ENCODE measurements at places on chromosomes 2 and 18.

DNA sequence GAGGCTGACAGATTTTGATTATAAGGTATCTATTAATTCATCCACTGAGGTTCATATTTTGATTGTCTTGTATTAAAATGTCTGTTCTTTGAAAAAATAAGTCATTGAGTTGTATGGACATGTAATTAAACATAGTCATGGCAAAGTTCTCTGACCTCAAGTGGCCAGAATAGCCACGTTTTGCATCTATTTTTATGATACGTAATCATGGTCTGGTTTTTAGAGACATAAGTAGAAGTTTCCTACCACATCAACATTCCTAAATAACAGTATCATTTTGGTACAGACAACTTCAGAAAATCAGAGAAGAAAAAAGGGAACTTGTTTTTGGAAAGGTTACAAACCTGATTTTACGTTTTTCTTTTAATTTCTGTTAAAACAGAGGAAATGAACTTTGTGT, 47.6 kb downstream of the COL5A2 start:
- DNase-seq, result no peak

DNA sequence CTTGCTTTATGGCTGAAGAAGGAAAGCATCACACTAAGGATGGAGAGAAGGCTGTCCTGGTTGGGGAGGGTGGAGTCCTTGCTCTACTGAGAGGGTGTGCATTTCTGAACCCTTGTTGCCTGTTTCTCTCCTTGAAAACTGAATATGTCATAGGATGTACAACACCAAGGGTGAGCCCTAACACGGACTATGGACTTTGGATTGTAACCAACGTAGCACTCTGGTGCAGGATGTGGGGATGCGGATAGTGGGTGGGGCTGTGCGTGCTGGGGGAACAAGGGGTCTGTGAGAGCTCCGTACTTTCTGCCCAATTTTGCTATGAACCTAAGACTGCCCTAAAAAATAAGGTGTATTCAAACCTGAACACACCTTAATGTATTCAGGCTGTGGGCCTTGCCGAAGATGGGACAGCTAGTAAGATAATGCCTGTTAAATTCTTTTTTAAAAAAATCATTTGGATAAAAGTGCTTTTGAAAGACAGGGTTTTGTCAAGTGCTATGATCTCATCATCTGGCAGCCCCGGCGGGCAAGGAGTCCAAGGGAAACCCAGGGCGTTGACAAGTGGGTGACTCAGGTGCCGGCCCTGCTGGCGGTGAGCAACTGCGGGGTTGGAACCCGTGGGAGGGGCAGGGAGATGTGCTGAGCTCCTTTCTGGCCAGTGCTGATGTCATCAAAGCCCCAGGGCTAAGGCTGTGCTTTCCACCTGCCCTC, 54.0 kb downstream of the GATA6 start:
- DNase-seq, result no peak

DNA sequence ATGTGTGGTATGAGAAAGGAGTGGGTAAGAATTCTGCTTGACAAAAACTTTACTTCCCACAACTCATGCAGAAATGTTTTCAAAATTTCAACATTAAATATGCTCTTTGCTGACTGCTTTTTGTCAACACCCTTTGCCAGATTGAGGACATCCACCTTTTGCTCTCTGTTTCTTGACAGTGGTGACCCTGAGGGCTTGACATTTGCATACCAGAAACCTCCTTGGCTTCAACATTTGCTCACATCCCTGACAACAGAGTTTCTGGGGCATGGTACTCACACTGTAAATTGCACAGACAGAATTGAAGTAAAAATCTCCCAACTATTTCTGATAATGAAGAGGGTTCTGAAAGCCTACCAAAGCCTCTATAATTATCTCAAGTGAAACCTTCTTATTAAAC, 95.7 kb downstream of the RND3 start:
- DNase-seq, result no peak

DNA sequence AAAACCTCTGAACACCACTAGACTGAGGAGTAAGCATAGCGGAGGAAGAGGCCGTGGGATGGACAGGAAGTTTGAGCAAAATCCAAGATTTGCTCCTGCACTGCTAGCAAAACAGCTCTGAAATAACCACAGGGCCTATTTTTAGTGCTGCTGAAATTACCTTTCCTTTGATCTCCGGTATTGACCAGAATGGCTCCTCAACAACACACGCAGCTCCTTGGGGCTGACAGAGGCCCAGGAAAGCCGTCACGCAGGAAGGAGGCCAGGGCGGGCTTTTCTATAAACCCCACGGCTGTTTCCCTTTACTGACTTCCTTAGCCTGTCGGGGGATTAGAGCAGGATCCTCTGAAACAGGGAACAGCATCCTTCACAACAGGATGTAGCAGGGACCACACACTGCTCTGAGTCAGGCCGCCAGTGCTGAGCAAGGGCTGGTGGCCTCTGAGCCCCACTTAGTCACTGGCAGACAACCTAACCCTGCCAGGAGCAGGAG, 80.8 kb upstream of the LCLAT1 start:
- peak; percentile 52 for DNase-seq

- no peak for DNase-seq
Observed at GRCh38 chr18:57234346-57234745, 87.5 kb downstream of the BOD1L2 start.

- DNase-seq, result peak; percentile 84
Observed at GRCh38 chr18:76982841-76983583, 149.6 kb downstream of the MBP start.

DNA sequence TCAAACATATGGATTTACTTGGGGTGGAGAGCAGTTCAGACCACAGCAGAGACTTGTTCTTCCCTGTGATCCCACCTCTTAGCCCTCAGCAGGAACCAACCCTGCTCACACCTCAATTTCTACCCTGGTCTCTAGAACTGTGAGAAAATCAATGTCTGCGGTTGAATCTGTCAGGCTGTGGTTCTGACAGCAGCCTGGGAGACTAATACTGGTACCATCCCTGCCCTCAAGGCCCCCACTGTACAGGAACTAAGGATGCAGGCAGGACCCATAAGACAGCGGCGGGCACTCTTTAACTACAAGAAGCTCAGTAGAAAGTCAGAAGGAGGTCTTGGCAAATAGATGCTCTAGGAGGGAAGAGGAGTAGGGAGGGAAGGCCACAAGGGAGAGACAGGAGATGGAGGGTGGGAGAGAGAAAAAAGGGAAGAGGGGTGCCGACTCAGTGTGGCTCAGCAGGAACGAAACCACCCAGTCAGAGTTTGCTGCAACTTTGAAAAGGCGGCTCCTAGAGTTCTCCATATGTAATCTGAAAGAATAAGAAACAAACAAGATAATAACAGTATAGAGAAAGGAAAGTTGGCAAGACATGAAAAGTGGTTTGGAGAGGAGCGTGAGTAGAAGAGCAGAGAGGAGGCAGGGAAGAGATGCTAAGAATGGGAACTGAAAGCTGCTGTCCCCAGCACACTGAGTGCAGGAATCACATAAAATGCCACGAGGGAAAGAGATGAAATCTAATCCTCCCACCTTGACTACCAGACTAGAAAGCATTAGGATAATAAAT, 323.9 kb upstream of the ID2 start:
- DNase-seq, result no peak

DNA sequence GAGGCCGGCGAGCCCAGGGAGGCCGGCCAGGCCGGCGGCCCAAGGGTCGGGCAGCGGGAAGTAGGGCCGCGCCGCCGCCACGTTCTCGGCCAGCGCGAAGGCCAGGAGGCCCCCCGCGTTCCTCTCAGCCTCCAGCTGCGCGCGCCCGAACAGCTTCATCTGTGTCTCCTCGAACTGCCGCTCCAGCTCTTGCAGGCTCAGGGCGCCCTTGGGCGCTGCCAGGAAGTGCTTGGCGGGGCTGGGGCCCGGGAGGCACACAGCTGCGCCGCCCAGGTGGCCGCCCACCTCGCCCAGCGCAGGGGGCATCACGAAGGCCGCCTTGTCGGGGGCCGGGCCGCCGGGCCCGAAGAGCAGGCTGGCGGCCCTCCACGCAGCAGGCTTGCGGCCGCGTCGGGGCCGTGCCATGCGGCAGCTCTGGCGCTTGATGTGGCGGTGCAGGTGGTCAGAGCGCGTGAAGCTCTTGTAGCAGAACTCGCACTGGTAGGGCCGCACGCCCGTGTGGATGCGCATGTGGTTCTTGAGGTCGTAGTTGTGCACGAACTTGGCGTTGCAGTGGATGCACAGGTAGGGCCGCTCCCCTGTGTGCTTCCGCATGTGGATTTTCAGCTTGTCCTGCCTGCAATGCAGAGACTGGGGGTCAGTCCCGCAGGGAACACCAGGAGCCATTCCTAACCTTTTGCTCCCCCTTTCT, 99.0 kb upstream of the SMAD2 start:
- DNase-seq, result no peak

DNA sequence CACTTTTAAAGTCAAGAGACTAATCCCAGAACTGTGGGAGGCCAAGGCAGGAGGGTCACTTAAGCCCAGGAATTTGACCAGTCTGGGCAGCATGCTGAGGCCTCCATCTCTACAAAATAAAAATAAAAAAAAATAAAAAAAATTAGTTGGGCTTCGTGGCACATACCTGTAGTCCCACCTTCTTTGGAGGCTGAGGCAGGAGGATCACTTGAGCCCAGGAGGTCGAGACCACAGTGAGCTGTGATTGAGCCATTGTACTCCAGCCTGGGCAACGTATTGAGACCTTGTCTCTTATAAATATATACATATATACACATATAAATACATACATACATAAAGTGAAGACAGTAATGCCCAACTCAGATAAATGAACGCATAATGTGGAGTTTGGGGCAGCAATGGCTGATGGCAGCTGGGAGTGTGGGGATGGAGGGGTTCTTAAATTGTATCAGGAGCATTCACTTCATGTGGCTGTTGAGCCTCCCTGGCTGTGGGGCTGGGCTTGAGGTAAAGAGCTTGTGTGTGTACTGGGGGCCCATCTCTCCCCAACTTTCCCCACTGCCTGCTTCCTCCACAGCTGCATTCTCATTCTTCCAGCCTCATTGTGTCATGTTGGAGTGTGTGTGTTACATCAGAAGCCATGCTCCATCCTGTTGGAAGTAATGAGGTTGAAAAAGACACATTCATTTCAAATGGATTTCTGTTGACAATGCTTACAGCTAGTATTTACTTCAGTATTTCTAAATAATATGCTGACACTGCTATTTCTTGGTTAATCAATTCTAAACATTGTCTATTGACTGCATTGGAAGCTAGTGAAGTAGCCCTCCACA, 96.5 kb upstream of the HS6ST1 start:
- no peak for DNase-seq

DNA sequence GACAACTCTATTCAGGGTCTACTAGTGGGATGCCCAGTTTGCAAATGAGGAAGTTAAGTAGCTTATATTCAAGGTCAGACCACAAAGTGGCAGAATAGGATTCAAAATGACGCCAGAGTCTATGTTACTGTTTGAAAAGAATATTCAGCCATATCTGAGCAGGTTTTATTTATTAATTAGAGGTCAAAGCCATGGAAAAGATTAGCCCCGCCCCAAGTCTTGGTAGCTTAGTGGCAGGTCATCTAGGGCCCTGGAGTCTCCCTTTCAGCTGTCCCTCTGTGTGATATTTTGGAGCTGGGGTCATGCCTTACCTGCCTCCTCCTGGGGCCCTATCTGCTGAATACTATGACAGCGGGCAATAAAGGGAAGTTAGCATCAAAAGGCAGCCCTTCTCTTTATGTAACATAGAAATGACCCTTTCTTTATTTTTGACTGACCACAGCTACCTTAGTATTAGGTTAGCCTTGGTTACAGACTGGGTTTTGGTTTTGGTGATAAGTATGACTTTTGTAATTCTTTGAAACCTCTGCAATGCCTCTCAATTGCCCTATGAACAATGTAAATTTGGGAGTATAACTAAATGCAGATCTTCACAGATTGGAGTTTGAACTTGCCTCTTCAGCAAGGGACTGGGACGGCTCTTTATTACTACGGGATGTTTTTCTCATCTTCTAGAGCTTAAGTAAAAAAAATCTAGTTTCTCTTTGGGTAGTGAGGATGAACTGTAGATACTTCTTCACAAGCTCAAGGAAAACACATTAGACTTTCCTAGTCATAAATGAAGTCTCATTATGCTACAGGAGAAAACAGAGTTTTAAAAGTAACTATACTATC, 153.0 kb upstream of the ITGA4 start:
- DNase-seq, result no peak

DNA sequence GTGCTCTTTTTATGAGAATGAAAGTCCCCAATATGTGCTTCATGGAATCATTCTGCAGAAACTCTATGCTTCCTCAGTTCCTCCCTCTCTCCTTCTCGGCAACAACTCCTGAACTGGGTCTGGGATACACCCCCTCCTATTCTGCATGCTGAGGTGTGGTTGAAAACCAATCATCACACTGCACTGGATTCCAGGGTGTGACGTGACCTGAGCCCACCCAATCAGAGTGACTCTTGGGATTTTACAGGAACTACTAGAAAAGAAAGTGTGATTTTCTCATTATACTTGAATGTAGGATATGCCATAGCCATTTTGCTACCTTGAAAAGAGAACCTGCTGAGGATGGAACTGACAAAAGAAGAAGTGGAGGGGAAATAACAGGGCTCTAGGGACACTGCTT, 36.3 kb downstream of the ACVR1 start:
- DNase-seq, result no peak

- DNase-seq, result no peak
Observed at GRCh38 chr2:122927710-122928557, 1097.2 kb upstream of the CNTNAP5 start.

- DNase-seq, result no peak
Observed at GRCh38 chr2:211564441-211564840, 974.2 kb downstream of the ERBB4 start.

- peak; percentile 64 for DNase-seq
Observed at GRCh38 chr2:111897924-111898702, at the start of gene MERTK. TSS of gene MERTK (plus strand) at chr2:111898607. CDS start at chr2:111898736, 129 bp downstream.
